ENCODE measurements at places on chromosomes 2 and 18.

DNA sequence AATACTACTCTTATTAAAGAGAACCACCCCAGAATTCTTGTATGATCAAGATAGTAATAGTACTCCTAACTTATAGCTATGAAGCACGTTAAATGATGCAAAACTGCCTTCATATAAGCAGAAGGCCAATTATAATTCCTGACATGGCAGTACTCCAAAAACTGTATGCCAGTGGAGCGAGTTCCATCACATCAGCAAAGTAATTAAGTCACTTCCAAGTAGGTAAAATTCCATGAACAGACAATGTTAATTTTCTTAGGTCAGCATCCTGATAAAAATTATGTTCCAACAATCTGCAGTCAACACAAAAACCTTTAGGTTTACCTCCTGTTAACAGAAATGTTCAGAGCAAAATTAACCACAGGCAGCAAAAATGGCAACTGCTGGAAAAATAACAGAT, 136.7 kb downstream of the CDH2 start:
- DNase-seq, result no peak

- DNase-seq, result no peak
Measured at GRCh38 chr2:208698114-208698513, 291.5 kb downstream of the PTH2R start.

- DNase-seq, result no peak
Measured at GRCh38 chr2:102619414-102620319, at the start of gene SLC9A2. Gene SLC9A2, plus strand, starts transcription at chr2:102619553. Its CDS starts 296 bp downstream, at chr2:102619849.

GRCh38 chr18:56391931-56392590, 246.3 kb downstream of the TXNL1 start:
- DNase-seq, result no peak

DNA sequence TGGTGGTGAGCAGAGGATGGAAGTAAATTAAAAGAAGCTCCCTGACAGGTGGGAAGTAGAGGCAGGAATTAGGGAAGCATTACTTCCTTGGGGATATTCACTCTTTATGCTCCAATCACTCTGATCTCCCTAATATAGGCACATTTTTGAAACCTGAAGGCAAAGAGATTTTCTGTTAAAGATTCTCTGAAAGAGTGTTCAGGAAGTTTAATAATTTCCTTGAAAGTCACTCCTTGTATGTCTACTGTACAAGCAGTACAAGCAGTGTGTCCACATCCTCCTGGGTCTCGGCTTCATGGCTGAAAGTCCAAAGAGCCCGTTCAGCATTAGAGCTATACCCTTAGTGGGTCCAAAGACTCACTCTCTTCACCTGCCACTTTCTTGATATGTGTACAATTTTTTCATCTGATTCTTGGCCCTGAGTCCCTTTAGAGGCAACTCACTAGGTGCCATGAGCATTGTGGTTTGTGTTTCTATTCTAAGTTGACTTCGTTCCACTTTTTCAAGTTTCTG, 60.2 kb downstream of the AAK1 start:
- no peak for DNase-seq

DNA sequence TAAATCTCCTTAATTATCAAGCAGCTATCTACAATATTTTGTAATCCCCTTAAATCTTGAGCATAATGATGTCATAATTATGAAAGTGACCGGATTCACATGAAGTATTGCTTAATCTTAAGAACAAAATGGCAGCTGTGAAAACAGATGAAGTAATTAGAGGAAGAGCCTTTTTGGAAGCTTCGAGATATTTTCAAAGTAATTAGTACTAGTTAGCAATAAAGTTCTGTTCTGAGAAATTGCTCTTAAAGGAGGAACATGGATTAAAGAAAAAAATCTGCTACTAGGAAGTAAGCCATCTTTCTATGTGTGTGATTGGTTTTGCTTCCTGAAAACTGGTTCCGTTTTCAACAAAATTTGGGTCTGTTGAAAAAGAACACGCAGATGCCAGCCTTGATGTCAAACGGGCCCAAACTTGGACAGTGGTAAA, 18.3 kb downstream of the CLUL1 start:
- DNase-seq, result no peak

DNA sequence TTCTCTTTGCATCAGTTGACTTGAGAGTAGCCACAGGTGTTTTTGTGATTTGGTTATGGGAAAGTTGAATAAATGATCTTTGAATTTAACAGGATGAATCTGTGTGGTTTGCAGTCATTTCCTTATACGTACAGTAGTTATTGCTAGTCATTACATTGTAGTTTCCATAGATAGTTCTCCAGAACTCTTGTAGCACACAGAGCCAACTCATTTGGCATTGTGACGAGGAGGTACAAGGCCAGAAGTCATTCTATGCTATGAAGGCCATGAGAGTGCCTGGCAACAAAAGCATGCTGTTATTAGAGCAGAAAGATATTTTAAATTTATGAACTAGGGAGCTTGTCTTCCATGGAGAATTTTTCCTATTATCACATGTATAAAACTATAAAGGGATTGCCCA, 973.0 kb upstream of the CHAC2 start:
- DNase-seq, result no peak

GRCh38 chr2:38109732-38110181, 33.8 kb upstream of the CYP1B1 start:
- no peak for DNase-seq

GRCh38 chr2:95359501-95359930, 43.0 kb upstream of the FAHD2A start:
- DNase-seq, result no peak

GRCh38 chr2:29309090-29310029, 194.1 kb downstream of the CLIP4 start:
- DNase-seq, result no peak

DNA sequence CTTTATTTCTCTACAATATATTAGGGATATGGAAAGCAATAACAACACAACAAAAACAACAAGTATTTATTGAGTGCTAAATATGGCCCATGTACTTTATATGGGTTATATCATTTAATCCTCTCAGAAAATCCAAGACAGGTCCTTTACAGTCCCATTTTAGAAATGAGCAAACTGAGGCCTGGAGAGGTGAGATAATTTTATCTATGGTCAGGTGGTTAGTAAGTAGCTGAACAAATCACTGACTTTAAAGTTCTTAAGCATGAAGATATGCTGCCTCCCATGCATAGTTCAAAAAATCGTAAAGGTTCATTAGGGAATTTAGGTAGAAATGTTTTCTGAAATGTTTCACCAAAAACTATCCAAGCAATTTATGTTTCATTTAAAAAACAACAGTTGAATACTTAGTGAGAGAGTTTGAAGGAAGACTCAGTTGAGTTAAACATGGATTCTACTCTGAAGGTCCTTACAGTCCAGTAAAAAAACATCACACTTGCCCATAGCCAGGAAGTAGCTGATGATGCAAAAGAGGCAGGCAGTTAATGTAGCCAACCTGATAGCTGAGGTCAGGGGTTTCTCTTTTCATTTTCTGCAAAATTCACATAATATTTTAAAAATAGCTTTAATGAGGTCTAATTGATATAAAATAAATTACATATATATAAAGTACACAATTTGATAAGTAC, 7.6 kb upstream of the NFE2L2 start:
- no peak for DNase-seq

DNA sequence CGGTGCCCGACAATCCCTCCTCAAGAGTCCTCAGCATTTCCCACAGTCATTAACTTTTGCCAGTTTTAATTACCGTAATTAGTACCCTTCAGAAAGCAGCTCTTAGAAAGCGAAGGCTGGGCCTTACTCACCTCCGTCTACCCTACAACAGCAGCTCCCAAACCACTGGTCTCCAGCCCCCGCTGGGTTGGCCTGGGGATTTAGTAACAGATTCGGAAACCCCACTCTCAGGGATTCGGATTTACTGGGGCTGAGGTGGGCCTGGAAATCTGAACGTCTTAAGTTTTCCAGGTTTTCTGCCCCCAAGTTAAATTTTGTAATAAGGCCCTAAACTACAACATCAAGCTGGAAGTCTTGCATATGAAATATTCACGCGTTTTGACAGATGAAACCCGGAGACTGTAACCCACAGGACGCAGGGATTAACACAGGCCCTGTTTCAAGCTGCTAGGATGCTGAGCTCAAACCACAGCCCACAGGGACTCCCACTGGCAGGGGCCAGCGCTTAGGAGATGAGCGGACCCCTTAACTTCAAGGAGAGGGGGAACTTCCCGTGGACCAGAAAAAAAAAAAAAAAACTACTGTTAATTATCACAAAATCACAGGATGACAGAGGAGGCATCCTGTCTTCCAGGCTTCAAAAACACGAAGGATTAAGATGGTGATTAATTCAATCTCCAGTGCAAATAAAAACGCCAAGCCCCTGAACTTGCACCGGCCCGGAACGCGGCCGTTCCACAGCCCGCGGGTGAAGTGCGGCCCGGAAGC, 985 bp downstream of the ILKAP start:
- no peak for DNase-seq

GRCh38 chr2:157574165-157574564, 54.5 kb downstream of the ACVR1C start:
- no peak for DNase-seq

DNA sequence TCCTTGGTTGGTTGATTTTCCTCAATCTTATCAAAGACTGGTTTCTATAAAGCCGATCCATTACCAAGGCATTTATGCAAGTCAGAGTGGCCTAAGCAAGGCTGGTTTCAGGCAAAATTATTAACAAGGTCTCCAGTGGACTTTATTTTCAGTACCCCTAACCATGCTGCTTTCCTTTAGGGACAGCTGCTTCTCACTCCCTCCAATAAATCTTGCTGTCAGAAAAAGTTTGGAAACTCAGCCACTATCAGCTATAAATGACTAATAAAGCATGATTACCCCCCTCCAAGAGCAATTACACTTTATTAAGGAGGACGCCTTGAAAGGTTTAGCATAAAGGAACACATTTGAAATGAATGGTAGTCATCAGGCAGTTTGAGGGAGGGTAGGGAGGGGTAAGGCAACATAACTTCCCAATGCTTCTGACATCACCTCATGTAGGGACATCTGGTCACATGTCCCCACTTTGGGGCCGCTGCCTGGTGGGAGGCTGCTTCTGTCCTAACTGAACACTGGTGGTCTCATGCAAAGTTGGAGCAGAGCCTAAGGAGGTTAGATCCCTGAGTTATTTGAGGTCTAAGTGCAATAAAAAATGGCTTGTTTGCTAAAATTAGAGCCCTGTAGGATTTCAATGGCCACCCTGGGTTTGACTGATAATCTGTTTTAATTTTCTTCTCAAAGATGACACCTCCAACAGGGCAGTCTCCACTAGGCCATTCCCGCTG, 58.0 kb upstream of the TMEM178A start:
- no peak for DNase-seq

GRCh38 chr18:28961669-28962228, 784.8 kb upstream of the CDH2 start:
- DNase-seq, result no peak

DNA sequence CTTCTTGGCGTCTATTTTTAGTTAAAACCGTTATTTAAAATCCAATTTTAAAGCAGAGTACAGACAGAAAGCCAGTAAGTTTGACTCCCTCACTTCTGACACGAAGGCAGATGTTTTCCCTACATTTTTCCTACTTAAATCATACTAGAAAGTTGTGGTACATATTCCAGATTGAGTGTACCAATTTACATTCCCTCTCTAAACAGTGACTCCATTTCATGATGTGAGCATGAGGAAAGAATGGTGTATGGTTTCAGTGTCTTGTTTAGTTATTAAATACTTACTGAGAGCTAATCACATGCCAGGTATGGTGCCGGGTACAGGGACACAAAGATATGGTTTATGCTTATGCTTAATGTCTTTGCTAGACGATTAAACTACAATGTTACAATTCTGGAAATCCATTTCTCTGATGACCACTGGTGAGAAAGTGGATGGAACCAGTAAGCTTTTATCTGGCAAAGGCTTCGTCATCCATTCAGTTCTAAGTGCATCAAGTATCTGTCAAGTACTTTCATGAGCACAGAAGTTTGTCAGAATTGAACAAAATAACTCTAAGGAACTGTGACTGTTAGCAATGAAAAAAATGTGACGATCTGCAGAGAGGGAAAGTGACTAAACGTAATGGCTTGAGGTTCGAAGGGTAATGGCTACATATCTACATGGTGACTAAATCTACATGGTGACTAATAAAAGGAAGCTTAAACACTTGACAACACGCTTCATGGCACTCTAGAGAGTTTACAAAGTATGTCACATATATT, 25.7 kb downstream of the MAP4K3 start:
- no peak for DNase-seq

DNA sequence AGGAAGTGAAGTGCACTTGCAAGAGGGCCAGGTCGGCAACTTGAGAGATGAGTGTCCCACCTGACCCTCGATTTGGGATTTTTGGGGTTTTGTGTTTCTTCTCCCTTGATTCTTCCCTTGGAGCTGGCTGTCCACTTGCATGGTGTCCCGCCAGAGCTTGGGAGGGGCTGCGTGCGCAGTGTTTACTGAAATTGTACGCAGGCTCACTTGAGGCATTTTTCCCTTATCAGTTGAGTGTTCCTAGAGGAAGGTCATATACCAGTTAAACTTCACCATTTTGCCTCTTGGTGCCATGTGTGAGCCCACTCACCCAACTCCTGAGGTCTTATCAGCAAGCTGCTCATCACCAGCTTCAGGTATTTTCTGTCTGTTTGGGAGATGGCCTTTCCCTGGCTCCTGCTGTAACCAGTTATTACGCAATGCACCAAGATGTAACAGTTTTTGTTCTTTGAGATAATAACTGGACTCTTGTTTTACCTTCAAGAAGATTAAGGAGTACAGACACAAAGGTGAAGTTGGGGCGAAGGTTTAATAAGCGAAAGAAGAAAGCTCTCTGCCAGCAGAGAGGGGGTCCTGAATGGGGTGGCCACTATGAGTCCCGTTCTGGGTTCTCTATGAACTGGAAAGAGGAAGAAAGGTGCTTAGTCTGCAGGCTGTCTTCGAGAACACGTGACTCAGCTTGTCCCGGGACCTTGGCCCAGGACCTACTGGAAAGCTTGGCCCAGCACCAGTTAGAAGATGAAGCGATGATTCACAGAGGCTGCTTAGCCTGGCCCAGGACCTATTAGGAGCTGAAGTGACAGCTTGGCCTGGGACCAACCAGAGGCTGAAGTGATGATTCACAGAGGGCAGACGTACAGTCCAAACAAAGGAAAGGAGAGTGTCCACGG, 21.5 kb upstream of the TXNL4A start:
- DNase-seq, result no peak

DNA sequence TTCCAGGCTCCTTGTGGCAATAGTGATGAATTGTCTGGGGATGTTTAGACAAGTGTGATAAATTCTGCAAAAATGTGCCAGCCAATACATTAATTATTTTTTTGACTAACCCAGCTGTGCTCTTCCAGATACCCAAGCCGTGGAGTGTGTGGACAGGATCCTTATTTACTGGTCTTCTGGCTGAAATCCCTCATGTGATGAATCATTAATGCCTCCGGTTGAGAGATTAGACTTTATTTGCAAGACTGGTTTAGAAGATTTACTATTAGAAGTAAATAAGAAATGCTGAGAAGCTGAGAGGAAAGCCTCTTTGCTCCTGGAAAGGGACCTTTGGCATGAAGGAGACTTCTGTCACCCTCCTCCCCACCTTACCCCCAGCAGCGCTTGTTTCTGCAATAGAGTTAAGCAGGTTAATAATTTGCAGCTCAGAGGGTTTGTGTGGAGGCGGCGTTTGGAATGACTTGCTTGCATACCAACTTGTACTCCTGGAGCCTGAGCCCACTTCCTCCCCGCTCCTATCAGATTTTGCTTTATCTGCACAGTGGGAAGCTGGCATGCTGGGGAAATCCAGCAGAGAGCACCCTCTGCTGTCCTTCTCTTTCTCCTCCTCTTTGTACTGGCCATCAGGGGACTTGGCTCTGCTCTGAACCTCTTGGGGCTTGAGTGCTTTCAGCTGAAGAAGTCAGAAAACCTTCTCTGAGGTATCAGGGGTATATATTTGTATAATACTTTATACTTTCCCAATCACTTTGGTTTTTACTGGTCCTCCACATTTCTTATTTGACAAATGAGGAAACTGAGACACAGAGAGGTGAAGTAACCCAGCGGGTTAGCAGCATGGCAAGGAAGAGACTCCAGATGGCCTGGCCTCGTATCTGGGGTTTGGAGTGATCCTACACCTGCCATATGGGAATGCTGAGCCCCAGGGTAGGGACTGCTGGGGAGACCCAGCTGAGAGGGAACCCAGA, 16.3 kb downstream of the SLC3A1 start:
- DNase-seq, result no peak
